NCI-H1694 treated with DMSO at 0.1 percent for 48 hours (cell line): ENCODE measurements at places on chromosomes 2 and 18.
A peak's percentile ranks its signal among the peaks of the same experiment; 100 is the strongest.

DNA sequence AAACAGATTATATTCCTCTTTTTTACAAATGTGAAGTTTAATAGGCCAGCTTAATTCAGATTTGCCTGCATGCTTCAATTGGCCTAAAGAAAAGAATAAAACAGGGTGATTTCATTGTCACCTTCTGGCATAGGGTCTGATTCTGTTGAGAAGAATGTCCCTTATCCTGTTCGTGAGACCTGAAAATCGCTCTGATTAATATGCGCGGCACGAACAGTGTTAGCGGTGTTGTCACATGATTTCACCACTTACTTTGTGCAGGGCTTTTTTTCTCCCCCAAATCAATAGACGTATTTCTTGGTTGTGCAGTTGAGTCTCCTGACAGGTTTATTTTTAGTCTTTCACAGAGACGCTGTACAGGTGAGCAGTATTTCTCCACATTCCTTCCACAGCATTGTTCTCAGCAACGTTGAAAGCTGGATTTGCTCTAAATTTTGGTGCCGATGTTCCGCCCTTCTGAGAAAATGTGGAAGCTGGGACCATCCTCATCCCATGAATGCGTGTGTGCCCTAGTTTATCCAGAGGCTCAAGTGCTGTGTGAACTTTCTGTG lies 81.9 kb downstream of the ITGB1BP1 start:
- DNase-seq: no peak

- DNase-seq: no peak
These were observed 488.8 kb upstream of the FSHR start for GRCh38 chr2:49643149-49643548.

- no peak for DNase-seq
These were observed 9.7 kb downstream of the E2F6 start for GRCh38 chr2:11456251-11456650.

DNA sequence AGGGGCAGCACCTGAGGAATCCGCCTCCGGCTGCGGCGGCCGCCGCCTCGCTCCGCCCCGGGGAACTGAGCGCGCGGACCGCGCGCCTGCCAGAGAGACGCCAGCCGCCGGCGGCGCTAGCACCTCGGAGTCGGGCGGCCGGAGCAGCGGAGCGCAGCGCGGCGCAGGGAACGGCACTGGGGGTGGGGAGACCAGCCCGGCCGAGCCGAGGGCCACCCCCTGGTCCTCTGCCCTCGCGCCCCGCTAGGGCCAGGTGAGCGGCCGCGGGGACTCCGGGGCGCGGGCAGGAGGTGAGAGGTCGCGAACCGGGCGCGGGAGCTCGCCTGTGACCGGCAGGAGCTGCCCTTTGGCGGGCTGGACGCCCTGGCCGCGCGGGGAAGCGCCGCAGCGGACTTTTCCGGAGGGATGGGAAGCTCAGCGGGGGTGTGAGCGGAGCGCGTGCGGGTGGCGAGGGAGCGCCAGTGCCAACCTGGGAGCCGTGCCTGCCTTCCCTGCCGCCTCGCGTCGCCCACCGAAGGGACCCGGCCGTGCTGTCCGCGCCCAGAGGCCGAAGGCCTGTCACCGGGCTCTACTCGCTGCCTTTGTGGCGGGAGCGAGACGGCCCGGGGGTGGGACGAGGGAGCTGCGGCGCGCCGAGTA lies at the start of gene GREB1L:
TSS of gene GREB1L (plus strand) at position 92 of the 639 bp plus-strand sequence. CDS start 141,287 bp downstream, outside the sequence.
- DNase-seq: peak; percentile 14

DNA sequence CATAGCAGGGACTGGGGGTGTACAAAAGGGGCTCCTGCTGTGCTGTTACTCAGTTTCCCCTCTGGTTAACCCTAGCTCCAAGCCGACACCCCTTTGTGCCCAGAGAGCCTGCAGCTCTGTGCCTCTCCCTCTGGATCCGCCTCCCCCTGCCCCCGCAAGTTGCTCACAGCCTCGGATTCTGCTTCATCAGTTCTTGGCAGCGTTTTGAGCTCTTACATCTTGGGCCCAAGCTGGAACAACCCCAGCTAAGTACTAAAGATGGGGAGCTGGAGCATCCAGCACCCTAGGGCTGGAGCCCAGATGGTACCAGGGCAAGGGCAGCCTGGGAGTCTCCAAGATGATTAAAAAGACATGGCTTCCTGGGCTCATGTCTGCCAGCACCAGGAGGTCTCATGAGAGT lies 40.7 kb downstream of the POMC start:
- DNase-seq: no peak

GRCh38 chr2:161358838-161359237 lies 50.6 kb downstream of the PSMD14 start:
- no peak for DNase-seq

DNA sequence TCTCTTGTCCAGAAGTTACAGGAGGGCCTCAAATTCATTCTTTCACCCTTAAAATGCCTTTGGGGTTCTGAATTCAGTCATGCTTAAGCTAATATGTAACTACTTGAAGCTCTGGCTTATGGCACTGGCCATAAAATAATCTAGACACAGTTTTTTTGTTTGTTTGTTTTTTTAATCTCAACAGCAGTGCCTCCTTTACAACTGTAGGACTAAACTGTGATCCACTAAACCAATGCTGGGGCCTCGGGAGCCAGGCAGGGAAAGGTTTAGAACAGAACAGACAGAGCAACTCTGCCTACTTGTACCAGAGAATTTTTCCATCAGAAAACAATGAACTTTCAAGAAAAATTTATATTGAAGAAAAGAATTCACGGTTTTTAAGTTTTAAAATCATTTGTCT lies 1.7 kb downstream of the STAM2 start:
- DNase-seq: no peak

- no peak for DNase-seq
These were observed 43.3 kb upstream of the SETBP1 start for GRCh38 chr18:44637210-44638033.

DNA sequence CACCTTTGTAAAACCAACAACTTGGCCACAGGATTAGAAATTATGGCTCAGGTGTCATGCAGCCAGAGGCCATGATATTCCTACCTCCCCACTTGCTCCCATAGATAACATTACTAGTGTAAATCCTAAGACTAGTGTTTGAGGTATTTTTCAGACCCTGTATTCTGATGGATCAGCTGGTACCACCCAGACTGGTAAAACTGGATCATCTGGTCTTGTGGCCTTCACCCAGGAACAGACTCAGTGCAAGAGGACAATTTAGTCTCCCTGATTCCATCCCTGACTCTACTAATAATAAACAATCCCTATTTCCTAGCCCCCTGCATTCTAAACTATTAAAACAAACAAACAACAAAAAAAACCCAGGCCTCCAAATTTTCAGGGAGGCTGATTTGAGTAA lies 121.0 kb downstream of the ALPK2 start:
- no peak for DNase-seq

- DNase-seq: peak; percentile 8
These were observed 6.3 kb upstream of the SIX3 start for GRCh38 chr2:44934983-44935728.

DNA sequence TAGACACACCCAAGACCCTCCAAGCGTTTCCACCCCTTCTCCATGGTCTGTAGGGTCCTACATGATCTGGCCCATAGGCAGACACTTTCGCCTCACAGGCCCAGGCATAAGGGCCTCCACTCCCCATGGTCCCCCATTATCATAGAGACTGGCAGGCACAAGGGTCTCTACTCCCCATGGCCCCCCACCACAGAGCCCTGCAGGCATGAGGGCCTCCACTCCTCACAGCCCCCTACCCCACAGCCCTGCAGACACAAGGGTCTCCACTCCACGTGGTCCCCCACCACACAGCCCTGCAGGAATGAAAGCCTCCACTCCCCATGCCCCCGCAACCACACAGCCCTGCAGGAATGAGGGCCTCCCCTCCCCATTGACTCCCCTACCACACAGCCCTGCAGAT lies 159.7 kb upstream of the AGAP1 start:
- DNase-seq: no peak

DNA sequence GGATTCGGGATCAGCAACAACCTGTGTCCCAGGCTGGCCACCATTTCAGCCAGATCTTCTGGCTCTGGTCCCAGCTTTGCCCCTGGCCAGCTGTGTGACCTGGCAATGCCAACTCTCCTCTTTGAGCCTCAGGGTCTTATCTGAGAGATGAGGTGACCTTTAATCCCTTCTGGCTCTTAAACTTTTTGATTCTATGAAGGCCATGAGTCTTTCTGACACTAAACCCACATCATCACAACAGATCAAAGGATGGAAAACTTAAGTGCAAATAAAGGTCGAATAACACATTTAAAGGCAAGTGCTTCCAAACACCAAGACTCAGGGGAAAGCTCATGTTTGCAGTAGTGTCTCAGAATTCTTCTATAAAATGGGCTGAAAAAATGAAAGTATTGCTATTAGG lies 491.8 kb upstream of the NRP2 start:
- DNase-seq: no peak

DNA sequence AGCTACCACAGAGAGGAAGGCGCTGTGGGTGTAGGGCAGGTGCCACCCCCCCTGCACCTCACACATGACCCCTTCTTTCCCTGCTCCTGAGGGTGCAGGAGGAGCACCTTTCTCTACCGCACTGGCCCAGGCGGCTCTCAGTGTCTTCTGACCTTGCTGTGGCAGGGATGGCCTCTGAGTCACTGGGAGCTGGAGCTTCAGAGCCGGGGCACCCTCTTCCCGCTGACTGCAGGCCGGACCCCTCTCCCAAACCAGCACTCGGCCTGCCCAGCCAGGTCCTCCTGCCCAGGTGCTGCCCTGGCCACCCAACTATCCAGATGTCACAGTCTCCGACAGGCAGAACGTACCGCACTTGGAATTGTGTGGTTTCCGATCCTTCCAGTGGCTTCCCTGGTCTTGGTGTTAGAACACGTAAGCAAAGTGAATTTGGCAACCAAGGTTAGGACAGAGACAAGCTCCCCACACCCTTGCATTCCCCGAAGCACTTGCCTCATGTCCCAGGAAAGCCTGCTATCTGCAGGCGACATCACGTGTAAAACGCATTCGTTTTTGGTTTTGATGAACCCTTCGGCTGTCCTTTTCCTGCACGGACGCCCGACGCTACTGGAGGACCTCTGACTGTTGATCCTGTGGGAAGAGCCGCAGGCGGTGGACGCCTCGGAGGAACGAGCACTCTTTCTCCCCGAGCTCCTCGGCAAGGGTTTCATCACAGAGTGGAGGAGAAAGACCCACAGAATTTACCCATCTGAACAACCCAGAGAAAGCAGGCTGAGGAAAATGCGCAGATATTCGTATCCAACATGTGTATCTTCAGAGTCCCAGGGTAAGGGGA lies 24.7 kb upstream of the KCNG2 start:
- no peak for DNase-seq

DNA sequence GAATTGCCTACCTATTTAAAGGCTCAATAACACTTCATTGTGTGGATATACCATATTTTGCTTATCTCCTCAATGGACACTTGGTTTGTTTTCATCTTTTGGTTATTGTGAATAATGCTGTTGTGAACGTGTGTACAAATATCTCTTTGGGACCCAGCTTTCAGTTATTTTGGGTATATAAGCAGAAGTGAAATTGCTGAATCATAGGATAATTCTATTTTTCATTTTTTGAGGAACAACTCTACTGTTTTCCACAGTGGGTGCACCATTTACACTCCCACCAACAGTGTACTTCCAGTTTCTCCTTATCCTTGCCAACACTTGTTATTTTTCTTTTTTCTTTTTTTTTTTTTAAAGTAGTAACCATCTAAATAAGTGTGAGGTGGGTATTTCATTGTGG lies 29.0 kb downstream of the PTPN4 start:
- DNase-seq: no peak

- DNase-seq: no peak
These were observed 91.6 kb downstream of the ACKR3 start for GRCh38 chr2:236661061-236661761.

DNA sequence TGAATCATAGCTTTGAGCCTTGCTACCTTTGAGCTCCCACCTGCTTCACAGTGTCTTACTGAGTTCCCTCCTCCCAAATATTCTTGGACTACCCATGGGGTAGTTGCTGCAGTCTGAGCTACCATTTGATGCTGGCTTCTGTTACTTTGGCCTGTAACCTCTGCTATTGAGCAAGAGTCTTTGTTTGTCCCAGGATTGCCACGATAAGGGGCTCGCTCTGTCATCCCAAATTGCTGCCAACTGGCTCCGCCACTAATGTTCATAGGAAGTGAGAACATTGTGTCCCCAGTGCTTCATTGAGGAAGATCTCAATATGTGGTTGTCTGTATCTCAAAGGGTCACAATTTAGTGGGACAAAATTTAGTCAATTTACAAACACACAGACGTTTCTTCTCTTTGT lies 103.8 kb downstream of the TRIM43 start:
- no peak for DNase-seq

DNA sequence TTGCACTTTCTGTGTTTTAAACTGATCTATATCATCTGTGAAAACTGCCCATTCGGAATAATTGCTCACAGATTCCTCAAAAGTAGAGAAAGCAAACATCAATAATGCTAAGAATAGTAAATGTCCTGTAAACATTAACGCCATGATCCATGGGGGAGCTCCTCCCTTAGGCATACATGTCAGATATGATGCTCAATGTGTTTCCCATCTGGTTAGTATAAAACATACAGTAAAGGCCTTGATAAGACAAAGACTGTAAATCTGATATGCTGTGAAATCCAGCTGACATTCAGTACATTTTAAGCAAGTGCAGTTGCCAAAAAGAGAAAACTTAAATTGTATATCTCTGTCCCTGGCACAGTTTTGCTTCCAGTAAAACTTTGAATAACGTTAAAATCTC lies 2.1 kb downstream of the DSEL start:
- no peak for DNase-seq

DNA sequence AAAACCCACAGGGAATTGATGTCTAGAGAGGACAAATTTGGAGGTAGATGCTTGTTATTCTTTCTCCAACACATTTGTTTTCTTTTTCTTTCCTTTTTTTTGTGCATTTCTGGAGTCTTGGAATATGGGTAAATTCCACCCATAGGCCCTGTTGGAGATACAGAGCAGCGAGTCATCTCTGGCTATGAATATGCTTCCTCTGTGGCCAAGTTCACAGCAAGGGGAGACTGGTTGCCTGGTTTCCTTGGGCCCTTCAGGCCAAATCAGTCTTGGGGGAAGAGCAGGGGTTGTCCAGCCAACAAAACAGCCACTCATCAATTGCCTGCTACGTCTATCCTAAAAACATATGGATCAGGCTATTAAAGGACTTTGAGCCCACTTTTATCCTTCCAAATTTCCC lies 27.5 kb downstream of the SP100 start:
- no peak for DNase-seq
